ENCODE measurements at places on chromosomes 16 and 17.
A peak's percentile ranks its signal among the peaks of the same experiment; 100 is the strongest.

DNA sequence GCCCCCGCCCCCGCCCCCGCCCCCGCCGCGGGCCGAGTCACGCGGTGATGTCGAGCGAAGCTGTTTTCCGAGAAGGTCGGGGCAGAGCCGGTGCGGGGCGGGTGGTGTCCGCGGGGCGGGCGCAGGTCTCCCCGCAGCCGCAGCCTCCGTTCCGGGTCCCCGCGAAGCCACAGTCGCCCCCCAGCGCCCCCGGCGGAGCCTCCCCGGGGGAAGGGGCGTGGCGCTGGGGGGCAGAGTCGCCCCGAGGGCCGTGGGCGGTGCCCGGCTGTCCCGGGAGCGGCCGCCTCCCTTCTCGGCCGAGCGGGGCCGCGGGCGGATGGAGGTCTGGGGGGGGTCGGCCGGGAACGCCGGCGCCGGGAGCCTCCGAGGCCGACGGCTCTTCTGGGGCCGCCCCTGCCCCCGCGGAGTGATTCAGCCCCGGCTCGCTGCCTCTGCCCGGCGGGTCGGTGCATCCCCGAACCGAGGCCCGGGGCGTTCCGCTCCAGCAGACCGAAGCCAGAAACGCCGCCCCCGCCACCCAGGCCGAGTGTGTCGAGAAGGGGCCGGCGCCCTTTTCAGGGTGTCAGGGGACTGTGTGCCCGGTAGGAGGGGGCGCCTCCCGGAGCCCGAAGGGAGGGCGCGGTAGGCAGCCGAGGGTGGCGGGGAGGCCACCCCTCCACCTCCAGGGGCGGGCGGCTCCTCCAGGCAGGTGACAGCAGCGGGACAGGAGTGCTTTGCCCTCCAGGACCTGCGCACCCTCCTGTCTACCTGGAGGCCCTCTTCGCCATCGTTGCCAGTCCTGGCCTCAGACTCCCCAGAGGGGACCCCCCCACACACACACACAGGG is 1.7 kb downstream of the METRNL start:
- DNase-seq: peak; percentile 73

GRCh38 chr16:53224951-53225533 is 170.3 kb downstream of the CHD9 start:
- no peak for DNase-seq

GRCh38 chr16:2964475-2965336 is 631 bp downstream of the KREMEN2 start:
- DNase-seq: peak; percentile 99

DNA sequence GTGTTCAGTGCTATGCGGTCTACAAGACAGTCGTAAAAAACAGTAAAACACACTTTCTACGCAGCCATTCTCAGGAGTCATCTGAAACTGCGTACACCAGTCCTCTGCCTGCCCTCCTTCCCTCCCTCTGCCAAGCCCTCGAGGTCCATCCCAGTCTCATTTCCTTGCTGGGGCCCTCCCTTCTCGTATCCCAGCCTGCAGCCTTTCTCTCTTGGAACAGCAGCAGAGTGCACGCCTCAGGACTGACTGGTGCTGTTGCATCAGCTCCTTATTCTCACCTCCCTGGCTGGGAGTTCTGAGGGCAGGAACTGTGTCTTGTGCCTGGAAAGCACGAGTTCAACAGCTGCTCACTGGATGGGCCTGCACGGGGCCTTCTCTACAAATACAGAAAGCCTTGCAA is 12.5 kb downstream of the FAHD1 start:
- DNase-seq: no peak

DNA sequence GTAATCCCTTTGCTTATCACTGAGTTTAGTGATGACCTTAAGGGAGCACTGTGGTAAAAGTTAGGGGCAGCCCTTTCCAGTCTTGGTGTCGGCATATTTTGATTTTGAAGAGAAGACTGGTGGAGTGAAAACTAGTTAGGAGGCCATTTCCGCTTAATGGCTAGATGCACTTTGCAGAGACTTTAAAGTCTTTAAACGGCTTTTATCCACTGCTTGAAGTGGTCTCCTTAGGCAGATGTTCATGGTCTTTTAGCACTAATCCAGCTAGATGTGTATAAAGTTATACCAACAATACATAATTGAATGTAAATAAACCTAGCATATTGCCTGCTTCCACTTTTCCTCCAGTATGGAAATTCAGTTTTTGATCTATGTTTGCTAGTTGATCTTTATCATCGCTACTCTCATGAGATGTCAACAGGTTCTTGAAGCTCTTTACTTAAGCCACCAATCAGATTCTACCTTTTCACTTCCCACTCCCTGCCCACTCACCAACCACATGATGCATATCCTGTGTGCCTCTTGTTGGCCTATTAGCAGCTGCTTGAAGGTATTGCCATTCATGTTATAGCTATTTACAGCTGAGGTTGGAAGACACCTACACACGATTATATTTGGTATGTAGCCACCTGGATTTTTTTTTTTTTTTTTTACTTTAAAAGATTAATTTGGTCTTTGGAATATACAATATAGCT is 132.0 kb downstream of the NLK start:
- peak; percentile 59 for DNase-seq

- no peak for DNase-seq
These were observed 69.1 kb downstream of the COPRS start for GRCh38 chr17:31789707-31790505.

GRCh38 chr17:6547336-6547735 is 9.0 kb downstream of the PITPNM3 start:
- no peak for DNase-seq

DNA sequence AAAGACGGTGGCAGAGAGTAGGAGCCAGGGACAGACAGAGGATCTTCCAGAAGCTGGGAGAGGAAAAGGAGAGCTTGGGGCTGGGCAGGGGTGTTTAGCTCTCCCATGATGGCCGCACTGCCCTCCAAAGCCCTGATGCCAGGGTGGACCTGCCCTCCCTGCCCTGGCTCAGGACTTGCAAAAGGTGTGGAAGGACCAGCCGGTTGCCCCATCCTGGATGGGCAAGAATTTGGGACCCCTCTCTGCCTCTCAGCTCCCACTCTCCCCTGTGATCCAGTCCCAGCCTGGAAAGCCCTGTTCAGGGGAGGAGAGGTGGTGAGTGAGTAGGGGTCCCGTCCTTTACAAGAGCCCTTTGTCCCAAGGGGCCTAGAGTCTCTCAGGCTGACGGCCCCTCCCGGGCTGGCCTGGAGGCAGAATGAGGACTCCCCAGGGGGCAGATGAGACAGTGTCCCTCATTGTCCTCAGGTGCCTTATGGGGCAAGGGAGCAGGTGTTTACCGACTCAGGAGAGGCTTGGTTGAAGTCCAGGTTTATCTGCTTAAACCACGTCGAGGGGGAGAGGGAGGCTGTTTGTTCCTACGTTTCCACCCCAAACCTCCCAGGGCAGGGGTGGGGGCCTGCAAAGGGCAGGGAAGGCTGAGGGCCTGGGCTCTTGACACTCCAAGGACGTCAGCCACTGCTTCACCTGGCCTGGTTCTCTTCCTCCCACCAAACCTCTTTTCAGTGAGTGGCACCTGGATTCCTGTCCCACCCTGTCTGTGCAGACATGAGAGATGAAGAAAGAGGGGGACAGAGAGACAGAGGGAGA is 19.3 kb upstream of the ITGA3 start:
- DNase-seq: no peak

Measured in endodermal cell (in vitro differentiated cells).